ENCODE measurements at places on chromosomes 5 and 9.

GRCh38 chr5:160240350-160240749 is 11.0 kb downstream of the FABP6 start:
- no peak for DNase-seq

DNA sequence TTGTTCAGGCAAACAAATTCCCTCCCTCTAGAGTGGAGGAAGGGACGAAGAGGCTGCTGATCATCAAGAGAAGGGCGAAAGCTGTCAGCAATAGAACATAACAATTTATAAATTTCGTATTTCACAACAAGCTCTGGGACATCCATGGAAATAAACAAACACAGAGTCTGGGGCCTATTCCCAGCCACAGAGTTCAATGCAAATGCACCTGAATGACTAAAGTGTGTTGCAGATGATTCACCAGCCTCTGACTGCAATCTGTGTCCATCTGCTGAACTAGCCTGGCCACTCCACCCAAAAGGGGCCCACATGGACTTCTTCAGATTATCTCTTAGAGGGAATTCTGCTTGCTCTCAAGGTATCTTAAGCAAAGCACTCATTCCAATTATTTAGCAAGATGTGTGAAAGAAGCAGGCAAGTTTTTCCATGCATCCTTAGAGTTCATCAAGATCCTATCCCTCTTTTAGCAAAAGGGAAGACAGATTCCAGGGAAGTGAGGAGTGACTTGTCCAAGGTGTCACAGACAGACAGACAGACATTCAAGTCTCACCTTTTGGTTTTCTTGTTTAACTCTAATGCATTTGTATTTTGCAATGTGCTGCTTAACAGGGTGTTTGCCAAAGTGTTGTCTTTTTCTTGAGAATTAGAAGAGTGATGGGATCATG is 307.8 kb upstream of the PAPPA start:
- DNase-seq, result no peak

DNA sequence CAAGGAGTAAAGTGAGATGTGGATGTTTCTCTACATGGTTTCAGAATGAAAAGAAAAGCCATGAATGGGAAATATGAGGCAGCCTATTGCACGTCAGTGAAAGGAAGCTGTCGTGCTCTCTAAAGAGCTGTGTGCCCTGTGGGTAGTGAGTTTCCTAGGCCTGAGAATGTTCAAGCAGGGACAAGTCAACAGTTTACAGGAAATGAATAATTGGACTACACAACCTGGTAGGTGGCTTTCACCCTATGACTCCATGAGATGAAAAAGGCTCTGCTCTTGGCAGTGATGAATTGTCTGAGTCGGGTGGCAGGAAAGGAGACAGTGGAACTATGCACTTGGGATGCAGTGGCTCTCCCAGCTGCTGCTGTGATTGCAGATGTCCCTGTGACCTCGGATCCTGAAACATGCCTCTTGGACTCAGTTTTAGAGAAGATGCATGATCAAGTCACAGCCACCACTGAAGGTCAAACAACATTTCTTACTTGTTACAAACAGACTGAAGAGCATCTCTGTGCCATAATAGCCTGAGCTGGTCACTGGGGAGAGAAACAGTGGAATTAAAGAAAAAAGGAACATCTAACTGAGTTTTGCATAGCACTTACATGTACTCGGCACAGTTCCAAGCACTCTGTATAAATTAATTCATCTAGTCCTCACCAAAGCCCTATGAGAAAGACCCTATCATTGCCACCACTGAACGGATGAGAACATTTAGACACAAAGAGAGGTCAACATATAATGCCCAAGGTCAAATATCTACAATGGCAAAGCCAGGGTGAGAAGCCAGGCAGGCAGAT is 293.7 kb downstream of the SPOCK1 start:
- DNase-seq, result no peak

GRCh38 chr9:120545701-120546550 is 34.0 kb downstream of the CDK5RAP2 start:
- no peak for DNase-seq

GRCh38 chr9:34335376-34335775 is 6.0 kb downstream of the NUDT2 start:
- DNase-seq, result no peak

- no peak for DNase-seq
Observed at GRCh38 chr5:2254406-2254805, 371.7 kb upstream of the IRX4 start.

DNA sequence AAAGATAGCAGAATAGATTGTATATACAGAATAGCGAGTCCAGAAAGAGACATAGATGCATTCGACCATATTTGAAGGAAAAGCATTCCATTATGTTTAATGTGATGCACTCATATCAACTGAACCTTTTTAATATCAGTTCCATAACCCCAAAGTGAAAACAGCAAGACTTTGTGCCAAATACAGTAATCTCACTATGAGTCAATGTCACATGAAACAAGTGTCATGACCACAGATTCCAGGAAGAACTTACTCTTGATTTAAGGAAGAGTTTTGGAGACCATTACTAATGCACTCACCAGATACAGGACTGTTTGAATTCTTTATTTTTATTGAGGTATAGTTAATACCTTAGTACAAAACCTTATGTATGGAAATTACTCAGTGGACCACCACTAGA is 220.5 kb downstream of the SH3GL2 start:
- DNase-seq, result no peak

GRCh38 chr9:83167126-83167525 is 104.2 kb upstream of the RASEF start:
- DNase-seq, result no peak

GRCh38 chr5:148176480-148176879 is 8.1 kb downstream of the SPINK14 start:
- no peak for DNase-seq

- DNase-seq, result no peak
Observed at GRCh38 chr5:115419846-115420585, 123.6 kb upstream of the CCDC112 start.

- DNase-seq, result no peak
Observed at GRCh38 chr9:4301971-4302427, 2.1 kb upstream of the GLIS3 start.

- no peak for DNase-seq
Observed at GRCh38 chr9:20568400-20568799, 53.9 kb downstream of the MLLT3 start.

- DNase-seq, result no peak
Observed at GRCh38 chr5:16970826-16971225, 34.7 kb upstream of the MYO10 start.

DNA sequence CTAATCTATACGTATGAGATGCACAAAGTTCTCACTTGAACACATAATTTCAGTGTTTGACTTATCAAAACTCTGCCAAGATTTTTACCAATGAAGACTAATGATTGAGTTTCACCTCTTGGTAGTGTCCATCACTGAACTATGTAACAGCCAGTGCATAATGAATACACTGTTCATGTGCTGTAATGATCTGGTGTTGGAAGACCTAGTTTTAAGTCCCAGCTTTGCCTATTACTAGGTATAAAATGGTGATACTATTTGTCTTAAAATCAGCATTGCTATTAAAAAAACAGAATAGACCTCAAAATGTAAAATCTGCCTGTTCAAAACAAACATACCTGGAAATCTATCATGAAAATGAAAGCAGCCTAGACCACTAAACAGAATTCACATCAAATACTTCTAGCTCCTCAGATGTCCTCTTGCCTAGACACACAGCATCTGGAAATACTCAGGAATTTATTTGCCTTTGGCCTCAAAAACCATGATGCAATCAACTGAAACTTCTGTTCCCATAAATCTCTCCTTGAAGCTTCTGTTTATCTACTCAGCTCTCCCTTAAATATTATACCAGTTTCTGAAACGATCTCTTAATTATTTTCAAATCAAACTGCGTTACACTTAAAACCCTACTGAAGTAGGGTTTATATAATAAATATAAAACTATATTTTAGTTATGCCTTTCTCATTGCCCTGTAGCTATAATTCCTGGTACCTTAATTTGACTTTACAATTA is 38.1 kb downstream of the MRPS27 start:
- DNase-seq, result no peak

- DNase-seq, result no peak
Observed at GRCh38 chr9:112725961-112726360, 8.0 kb upstream of the INIP start.

DNA sequence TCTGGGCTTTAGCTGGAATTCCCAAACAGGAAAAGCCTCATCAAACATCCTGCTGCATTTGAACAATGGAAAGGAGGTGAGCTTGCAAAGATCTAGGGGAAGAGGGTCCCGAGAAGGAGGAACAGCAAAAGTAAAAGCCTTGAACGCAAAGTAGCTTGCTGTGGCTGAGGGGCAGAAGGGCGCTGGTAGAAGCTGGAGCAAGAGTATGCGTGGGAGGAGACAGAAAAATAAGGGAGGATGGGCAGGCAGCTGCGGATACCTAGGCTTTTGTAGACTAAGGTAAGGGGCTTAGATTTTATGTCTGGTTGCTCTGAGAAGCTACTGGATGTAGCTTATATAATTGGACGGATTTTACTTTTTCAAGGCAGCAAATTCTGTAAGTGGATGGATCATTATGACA is 21.9 kb upstream of the TGFBR1 start:
- no peak for DNase-seq

GRCh38 chr9:120965344-120966012 is 38.9 kb upstream of the TRAF1 start:
- no peak for DNase-seq

DNA sequence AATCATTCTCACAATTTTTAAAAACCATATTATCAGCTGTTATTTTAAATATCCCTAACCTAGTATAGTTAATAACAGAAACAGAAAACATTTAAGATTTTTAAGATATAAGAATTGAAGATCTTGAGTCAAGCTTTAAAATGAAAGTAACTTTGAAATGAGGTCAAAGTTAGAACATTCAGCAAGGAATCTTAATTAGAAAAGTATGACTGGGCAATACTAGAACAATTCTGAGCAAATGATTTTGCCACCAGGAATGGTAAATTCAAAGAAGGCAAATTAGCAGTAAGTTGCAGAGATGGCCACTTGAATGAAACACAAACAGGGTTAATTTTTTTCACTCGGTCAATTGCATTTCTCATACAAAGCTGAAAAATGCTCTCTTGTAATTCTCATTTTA is 117.9 kb downstream of the NXNL2 start:
- DNase-seq, result no peak

DNA sequence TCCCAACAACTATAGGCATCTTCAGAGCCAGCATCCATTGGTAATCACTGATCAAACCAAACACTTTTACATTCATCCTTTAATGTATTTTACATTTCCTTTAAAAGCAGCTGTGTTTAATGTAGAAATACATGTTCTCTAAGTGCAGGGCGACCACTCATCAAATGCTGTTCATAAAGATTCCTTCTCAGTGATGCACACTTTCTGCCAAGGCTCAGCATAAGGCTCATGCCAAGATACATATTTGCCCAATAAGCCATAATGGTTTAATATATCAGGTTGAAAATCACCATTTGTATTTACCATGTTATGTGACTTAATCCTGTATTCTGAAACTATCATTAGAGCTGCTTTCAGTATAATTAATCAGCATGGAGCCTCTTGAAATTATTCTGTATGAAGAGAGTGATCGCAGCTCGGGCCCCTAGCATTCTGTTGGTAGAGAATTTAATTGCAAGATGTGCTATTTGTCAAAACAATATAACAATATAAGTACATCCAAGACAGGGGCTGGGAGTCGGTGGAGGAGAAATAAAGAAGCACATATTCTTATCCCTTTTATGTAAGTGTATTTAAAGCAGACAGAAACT is 267.5 kb downstream of the EBF1 start:
- no peak for DNase-seq

DNA sequence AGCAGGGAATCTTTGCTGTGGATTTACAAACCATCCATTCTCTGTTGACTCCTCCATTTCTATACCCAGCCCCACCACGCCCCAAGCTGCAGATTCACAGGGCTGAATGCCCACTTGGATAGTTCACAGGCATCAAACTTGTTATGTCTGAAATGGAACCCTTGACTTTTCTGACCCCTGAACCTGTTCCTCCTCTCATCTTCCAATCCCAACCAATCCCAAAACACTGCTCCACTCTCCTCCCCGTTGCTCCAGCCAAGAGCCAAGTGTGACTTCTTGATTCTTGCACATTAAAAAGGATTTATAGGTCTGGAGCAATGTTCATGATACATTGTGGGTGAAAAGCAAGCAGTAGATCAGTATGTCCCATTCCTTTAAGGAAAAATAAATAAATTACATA is 145.6 kb downstream of the DAB2IP start:
- no peak for DNase-seq

DNA sequence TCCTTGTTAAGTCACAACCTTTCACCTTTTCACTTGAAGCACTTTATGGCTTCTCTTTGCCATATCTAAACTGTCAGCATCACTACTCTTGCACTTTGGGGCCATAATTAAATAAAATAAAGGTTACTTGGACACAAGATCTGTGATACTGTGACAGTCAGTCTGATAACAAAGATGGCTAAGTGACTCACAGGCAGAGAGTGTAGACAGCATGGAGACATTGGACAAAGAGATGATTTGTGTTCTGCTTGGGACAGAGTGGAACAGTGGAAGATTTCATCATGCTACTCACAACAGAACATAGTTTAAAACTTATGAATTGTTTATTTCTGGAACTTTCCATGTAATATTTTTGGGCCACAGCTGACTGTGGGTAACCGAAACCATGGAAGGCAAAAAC is 81.7 kb upstream of the SMC5 start:
- DNase-seq, result no peak

DNA sequence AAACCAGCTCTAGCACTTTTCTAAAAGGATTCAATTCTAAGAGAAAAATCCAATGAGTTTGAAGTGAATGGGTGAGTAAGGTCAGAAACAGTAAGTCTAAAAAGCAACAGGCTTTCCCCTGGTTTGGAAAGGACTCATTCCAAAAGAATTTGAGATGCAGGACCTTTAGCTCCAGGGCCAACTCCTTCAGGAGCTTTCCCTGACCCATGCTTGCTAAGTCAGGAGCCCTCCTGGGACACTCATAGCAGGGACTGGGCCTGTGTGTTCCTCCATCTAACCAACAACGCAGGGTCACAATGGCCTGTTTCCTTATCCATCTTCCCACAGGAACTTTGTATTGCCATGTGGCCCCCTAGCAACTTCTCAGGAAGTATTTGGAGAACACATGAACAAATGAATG is 198.8 kb downstream of the FRMD3 start:
- no peak for DNase-seq

DNA sequence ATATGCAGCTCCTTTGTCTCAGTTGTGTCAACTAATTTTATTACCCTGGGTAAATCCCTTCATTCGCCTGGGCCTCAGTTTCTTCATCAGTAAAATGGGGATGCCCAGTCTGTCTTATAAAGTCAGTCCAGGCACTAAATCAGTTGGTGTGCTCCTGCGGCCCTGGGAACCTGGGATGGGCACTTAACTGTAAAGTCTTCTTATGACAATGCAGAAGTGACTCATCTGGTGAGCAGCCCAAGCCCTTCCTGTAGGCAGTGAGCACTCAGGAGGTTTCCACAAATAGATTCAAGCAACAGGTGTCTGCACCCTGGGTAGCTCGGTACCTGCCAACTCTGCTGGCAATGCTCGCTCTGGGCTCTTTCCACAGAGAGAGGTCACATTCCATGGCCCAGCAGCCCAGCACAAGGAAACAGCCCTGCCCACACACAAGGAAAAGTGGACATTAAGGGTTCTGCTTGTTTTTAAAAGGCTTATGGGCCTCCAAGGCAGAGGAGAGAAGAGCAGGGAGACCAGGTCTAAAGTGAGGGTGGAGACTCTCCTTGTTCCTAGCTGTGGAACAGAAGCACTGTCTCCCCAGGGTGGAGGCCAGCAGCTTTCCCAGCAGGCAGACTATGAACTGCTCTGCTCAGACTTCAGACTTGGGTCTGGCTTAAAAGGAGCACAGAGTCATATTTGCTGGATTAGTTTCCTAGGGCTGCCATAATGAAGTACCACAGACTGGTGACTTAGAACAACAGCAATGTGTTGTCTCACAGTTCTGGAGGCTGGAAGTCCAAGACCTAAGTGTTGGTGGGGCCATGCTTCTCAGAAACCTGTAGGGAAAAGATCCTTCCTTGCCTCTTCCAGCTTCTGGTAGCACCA is 89.7 kb upstream of the ADRA1B start:
- DNase-seq, result no peak

All from central memory CD8-positive, alpha-beta T cell (primary cell).